ENCODE measurements at places on chromosomes 4 and X. TPM values are rescaled to one million over a fixed set of nuclear protein-coding genes. Genes with fewer than 3 reads are reported as not detected.

The TCEAL2 gene
- 1.4 TPM for total RNA-seq

The STK26 gene
- 103 TPM for total RNA-seq

The MXRA5 gene
- 131 TPM for total RNA-seq

The ARMCX1 gene
- total RNA-seq = 24.8 TPM

The HTRA3 gene
- total RNA-seq = 27.9 TPM

DNA sequence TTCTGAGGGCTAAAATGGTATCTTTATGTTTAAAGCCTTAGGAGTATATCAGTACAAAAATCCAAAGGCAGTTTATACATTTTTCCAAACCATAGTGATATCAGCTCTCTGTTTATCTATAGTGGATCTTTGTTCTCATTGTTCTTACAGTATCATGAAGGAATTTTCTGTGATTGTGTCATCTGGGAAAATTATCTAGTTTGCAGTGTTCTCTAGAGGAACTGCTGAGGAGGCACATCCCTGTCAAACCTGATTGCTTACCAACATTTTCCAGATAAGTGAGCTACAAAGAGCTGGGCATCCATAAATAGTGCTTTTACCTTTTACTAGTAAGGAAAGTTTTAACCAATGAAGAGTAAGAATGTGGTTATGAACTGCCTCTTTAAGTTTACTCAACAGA, 44.9 kb upstream of the SLC25A31 start:
- no peak for DNase-seq

GRCh38 chrX:9878146-9878820, 88.9 kb upstream of the CLDN34 start:
- DNase-seq = no peak

Data from mesothelial cell of epicardium (in vitro differentiated cells).